T47D (cell line): ENCODE measurements at places on chromosomes 5 and 9.

- DNase-seq, result no peak
Observed at GRCh38 chr5:54756796-54757402, 228.5 kb downstream of the ESM1 start.

- no peak for DNase-seq
Observed at GRCh38 chr9:13734601-13735000, 455.1 kb upstream of the MPDZ start.

DNA sequence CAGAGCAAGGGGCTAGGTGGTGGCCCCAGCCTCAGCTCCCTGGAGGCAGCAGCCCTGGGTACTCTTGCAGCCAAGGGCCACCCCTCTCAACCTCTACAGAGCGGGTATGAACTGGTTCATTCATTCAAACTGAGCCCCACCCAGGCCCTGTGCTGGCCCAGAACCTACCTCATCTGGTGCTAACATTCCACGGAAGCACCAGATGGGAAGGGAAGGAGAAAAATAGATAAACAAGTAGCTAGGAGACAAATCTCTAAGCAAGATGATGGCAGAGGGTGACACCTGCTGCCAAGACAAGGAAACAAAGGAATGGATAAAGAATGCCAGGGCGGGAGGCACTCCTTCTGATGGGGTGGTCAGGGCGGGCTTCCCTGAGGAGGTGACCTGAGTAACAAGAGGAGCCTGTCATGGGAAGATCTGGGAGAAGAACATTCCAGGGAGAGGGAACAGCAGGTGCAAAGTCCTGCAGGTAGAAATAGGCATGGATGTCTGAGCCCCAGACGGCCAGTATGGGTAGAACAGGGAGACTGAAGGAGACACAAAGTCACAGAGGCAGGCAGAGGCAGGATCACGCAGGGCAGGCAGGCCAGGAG is 6.1 kb downstream of the ST6GALNAC4 start:
- DNase-seq, result peak; percentile 76

DNA sequence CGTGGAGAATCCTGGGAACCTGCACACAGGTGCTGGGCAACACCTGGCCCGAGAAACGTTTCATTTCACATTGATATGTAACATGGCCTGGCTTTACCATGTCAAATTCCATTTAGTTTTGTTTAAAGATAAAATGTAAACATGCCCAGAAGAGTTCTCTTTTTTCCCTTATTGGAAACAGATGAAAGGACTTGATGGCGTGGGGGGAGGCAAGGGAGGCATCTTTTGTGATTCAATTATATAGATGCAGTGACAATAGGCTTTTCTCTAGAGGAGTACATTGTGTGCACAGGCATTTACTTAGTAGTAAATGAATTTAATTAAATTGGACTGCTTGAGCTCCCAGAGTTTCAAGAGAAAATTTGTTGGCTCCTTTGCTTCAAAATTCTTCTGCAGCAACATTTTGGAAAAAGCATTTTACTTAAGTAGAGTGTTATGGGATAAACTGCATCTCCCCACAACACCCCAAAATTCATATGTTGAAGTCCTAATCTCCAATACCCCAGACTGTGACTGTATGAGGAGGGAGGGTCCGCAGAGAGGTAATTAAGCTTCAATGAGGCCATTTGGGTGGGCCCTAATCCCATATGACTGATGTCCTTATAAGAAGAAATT is 254.3 kb upstream of the NFIL3 start:
- DNase-seq, result no peak

DNA sequence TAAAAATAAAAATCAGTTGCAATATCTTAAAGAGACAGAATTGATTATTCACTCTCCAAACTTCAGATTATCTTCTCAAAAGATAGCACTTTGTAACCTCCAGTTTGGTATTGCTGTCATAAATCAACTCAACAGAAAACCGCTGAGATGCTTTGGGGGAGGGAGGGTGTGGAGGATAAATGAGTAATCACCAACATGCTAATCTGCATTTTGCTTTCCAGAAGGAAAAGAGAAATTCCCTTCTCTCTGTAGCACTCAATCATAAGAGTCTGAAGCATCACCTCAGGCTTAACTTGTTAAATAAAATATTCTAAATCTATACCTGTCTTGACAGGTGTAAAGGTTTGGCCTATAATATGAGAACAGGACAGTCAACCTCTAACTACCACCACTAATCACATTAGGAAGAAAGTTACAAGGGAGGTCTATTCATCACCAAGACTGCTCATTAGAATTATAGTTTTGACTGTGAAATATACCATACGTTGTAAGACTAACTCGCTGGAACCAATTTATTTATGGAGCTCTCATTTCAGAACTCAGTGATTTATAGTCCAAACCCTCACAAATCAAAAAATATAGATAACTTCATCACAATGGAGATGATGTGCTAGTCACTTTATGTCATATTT is 89.0 kb downstream of the PIK3R1 start:
- no peak for DNase-seq

- DNase-seq, result no peak
Observed at GRCh38 chr5:79513308-79513703, 628 bp downstream of the HOMER1 start.

DNA sequence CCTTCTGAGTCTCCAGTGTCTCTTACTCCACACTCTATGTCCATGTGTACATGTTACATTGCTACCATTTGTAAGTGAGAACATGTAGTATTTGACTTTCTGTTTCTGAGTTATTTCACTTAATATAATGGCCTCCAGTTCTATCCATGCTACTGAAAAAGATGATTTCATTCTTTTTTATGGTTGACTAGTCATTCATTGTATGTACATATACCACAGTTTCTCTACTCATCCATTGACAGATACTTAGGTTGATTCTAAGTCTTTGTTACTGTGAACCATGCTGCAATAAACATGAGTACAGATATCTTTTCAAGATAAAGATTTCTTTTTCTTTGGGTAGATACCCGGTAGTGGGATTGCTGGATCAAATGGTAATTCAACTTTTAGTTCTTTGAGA is 107.1 kb upstream of the CHD1 start:
- no peak for DNase-seq

- DNase-seq, result no peak
Observed at GRCh38 chr5:139014726-139015125, 139.6 kb upstream of the LRRTM2 start.

- no peak for DNase-seq
Observed at GRCh38 chr9:132006677-132007370, 72.8 kb downstream of the MED27 start.

DNA sequence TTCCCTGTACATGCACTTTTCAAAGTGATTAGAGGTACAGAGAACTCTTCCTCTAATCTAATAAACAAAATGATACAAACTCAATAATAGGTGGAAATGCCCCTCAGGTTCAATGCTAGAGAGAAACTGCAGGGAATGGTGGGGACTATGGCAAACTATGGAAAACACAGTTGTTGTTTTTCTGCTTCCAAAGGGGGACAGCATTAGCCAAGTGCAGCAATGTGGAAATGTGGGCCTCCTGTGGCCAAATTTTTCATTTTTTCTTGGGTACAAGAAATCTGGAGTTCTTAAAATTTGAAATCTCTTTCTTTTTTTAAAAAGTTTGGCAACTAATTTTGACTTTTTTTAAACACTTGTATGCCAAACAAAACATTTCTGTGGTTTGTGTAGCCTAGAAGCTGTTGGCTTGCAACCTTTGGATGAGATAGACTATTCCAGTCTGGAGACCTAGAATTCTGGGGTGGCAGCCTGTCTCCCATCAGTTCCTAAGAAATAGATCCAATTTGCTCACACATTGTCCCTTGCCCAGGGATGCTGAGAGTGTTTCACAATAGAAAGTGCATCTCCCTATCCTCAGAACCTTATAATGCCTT is 218.6 kb downstream of the PAPPA start:
- DNase-seq, result no peak

DNA sequence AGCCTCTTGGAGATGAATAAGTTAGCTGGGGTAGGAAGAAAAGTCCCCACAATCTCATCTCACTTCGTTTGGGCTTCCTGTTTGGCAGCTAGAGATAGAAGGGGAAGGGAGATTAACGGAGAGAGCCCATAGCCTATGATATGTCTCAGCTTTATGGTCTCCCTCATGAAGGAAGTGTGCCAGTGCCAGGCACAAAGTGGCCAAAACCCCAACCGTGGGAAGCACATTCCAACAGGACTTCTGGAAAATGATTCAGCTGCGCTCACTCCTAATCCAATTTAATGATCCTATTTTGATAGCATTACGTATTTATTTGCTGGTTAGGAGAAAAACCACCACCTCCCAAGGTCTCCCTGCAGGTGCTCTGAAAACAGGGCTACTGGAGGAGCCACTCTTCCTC is 303.1 kb upstream of the CLINT1 start:
- DNase-seq, result no peak

DNA sequence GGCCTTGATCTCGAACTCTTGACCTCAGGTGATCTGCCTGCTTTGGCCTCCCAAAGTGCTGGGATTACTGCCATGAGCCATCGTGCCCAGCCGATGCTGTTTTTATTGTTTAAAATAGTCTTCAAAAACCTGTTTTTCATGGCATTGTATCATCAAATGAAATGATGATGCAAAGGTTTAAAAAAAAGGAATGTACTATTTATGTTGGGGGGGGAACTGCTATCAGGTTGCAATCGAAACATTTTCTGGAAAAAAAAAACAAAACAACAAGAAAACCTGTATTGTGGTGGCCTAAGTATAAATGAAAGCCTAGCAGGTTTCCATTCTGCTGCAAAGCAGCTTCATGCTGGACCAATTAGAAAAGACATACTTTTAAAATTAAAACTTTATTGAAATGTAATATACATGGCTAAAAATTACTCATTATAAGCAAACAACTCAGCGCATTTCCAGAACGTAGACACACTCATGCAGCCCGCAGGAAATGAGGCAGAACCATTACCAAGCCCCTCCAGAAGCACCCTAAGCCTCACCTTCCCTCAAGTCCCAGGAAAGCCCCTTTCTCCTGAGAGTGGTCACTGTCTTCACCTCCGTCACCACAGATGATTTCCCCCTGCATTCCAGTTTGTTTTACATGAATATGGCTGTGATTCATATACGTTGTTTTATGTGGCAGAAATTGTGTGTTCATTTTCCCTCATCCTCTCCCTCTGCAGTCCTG is 19.0 kb downstream of the GPR107 start:
- no peak for DNase-seq

GRCh38 chr5:82406205-82406773 is 128.1 kb upstream of the RPS23 start:
- no peak for DNase-seq

DNA sequence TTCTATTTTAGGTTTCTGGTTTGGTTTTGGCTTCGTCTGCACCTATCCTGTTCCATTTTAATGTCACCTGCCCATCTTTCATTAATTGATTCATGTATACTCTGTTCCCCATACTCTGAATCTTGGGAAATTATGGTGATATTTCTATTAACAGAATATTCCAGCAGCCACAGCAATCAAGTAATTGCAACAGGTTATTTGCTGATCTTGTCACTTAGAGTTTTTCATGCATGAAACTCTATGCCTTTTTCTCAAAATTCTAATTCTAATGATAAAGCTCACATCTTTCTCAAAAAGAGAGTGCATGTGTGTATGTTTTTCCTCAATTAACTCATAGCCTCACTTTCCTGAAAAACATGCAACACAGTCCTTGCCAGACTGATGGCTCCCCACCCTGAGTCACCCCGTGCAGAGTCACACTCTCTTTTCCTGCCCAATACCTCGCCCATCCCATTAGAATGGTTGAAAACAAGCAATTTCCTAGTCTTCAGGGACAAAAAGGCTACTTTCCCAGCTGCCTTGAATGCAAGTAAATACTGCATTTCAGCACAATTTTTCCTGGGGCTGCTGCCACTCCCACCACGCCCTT is 15.6 kb downstream of the GFRA3 start:
- no peak for DNase-seq

GRCh38 chr5:103145196-103145595 is 25.1 kb downstream of the PPIP5K2 start:
- no peak for DNase-seq

GRCh38 chr5:37598733-37599132 is 219.6 kb downstream of the WDR70 start:
- no peak for DNase-seq

DNA sequence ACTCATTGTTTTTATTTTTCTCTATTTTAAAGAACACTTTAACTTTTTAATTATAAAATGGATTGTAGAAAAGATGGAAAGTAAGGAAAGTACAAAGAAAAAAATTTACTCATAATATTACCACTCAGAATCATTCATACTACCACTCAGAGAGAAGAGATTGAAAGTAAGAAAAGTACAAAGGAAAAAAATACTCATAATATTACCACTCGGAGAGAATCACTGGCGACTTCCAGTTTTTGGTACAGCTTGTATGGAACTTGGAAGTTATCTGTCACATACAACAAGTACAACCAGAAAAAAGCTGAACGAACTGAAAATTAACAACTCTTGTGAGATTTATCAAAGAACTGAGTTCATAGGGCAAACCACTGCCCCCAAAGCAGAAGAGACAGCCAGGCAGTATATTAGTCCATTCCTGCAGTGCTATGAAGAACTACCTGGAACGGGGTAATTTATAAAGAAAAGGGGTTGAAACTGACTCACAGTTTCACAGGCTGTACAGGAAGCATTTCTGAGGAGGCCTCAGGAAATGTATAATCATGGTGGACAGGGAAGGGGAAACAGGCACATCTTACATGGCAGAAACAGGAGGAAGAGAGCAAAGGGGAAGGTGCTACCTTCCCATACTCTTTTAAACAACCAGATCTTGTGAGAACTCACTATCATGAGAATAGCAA is 183.9 kb downstream of the SMARCA2 start:
- DNase-seq, result no peak

GRCh38 chr9:132712753-132713152 is 42.5 kb downstream of the GTF3C4 start:
- DNase-seq, result no peak

- DNase-seq, result no peak
Observed at GRCh38 chr5:32586276-32586599, 881 bp downstream of the SUB1 start.

DNA sequence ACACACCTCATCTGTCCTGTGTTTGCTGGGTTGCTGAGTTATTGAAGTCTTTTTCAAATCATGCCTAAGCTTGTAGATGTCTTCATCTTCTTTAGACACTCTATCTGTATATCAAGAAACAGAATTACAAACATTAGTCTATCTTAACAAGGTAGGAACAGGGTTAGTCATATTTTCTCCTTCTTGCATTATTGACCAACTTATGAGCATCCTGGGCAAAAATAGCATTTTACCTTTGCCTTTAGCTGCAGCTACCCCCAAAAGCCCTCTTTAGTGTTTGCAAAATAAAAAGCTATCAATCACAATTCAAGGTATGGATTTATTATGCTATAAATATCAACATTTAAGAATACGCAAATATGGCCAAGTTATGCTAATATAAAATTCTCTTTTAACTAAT is 3.4 kb downstream of the PLK2 start:
- DNase-seq, result no peak

DNA sequence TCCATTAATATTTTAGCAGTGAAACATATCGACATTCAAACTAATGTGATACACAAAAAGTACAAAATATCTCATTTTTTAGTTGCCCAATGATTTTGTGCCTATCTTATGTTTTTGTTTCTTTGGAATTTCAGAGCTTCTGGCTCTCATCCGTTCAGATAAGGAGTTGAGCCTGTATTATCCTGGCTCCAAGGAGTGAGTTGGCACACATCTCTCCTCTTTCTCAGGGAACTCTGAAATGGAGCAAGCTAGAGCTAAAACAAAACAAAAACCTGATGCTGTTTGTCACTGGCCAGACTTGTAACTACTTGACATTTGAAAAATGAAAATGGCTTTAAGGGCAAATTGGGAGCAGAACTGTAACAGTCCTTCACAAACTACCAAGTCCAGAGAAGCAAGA is 131.3 kb upstream of the SLC28A3 start:
- DNase-seq, result no peak
